NCI-H2029 (cell line): ENCODE measurements at places on chromosomes 7 and 10.
A peak's percentile ranks its signal among the peaks of the same experiment; 100 is the strongest.

GRCh38 chr10:4283846-4284610 lies 499.0 kb upstream of the KLF6 start:
- no peak for DNase-seq

DNA sequence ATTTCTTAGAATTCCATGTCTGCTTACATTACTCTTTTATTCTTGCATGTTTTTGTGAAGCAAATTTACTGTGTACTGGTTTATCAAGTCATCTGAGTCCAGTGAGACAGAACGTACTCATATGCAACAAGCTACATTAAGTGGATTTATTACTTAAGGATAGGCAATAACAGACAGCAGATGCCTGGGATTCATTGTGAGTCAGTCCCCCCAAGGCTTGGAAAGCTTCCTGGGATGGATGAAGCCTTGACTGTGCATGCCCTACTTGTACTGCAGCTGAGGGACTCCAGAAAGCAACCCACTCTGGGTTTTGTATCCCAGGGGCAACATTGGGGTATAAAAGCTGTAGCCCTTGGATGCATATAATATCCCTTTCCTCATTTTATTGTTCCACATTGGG lies 113.4 kb upstream of the RAB18 start:
- DNase-seq, result no peak

DNA sequence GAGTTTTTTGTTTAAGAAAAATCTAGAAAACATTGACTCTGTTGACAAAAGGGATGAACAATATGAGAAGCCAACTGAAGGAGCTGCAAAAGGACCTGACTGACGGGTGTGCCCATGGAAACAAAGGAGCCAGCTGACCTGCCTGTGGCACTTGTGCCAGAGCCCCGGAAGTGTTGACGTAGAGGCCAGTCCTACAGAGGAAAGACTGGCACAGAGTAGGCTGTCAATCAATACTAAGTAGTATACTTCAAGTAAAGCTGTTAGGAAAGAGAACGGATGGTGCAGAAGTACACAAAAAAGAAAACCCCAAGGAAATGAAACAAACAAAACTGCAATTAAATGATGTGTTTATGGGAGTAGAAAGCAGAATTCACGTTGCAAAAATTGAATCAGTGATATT lies 19.0 kb upstream of the ABI1 start:
- peak; percentile 75 for DNase-seq

DNA sequence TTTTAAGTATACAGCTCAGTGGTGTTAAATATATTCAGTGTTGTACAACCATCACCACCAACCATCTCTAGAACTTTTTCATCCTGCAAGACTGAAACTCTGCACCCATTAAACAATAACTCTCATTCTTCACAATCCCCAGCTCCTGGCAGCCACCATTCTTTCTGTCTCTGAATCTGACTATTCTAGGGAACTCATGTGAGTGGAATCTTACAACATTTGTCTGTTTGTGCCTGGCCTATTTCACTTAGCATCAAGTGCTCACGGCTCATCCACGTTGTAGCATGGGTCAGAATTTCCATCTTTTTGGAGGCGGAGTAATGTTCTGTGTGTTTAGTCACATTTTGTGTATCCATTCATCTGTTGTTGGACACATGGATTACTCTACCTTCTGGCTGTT lies 40.8 kb upstream of the PFKFB3 start:
- DNase-seq, result no peak

DNA sequence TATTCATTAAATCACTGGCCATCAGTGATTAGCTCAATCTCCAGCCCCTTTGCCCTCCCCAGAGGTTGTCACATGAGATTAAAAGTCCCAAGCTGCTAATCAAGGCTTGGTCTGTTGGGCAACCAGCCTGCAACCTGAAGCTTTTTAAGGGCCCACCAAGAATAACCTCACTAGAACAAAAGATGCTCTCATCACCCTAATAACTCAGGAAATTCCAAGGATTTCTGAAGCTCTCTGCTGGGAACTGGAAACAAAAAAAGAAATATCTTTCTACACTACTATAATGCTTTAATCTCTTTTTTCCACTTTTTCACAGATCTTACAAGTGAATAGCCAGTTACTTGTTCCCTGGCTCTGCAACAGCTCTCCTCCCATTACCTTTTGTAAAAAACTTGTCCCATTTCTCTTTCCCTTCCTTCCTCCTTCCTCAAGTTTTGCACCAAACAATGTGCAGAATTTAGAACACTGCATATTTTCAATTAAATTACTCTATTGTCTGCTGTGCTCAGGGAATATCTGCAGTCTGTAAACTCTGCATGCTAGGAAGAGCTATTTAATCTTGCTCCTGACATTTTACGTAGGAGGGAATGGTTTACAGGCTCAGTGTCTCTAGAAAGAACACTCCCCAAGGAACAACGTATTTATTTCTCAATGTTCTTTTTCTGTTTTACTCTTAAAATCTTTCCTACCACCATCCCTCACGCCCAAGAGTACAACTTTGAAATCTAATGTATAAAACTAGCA lies 169.1 kb downstream of the IMMP2L start:
- DNase-seq, result no peak

- no peak for DNase-seq
Observed at GRCh38 chr7:85111761-85112160, 75.1 kb downstream of the SEMA3D start.

GRCh38 chr10:125868372-125868975 lies 12.6 kb downstream of the DHX32 start:
- no peak for DNase-seq

GRCh38 chr10:70558295-70558694 lies 44.2 kb downstream of the PRF1 start:
- DNase-seq, result no peak

- DNase-seq, result no peak
Observed at GRCh38 chr10:28891058-28891713, 213.9 kb downstream of the BAMBI start.

DNA sequence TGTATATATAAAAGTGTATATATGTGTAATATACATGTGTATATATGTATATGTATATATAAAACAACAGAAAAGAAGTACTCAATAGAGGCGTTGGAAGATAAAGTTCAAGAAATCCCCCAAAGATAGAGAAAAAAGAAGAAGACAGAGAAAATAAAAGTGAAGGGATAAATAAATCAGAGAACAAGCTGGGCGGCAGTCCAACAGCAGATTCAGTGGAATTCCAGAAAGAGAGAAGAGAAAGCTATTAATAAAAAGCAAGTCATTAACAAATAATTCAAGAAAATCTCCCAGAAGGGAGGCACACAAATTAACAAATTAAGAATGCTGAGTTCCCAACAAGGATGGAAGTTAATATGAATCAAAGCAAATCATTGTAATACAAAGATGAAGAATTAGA lies 59.3 kb upstream of the RNF148 start:
- DNase-seq, result no peak
